ENCODE measurements at places on chromosomes 1 and 21.

- no peak for DNase-seq
These were observed 352.4 kb downstream of the PTBP2 start for GRCh38 chr1:97073936-97074335.

GRCh38 chr21:43873673-43874072 lies 8.7 kb downstream of the AGPAT3 start:
- DNase-seq: no peak

- no peak for DNase-seq
These were observed 504 bp downstream of the DHRS3 start for GRCh38 chr1:12617511-12617900.

DNA sequence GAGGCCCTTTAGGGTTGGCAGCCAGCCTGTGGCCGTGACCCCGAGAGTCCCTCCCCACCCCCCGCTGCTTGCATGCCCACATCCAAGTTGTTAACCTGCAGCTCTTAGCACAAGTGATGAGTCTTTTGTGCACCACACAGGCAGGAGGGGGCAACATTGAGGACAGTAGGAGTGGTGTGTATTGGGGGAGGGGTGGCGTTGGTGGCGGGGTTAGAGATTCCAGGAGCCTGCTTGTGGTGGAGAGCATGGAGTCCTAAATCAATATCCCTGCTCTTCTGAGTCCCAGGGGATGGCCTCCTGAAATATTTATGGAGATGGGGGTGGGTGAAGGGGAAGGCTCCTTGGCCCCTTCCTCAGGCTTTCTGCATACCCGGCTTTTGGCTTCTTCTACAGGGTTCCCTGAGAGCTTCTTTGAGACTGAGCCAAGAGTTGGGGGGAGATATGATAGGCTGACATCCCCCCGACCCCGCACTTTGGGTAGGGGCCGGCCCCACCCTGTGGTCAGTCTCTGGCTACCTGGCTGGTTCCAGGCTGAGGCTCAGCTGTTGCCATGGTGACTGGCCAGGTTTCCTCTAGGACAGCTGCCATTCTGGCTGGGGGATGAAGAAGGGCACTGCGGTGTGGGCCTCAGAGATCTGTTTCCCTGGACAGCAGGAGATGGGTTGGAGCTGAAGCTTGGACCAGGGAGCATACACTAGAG lies 5.0 kb downstream of the CHRNB2 start:
- DNase-seq: no peak
